ENCODE measurements at places on chromosomes 5 and 9.

GRCh38 chr5:172548311-172548731 lies 92.7 kb upstream of the NEURL1B start:
- DNase-seq = no peak

DNA sequence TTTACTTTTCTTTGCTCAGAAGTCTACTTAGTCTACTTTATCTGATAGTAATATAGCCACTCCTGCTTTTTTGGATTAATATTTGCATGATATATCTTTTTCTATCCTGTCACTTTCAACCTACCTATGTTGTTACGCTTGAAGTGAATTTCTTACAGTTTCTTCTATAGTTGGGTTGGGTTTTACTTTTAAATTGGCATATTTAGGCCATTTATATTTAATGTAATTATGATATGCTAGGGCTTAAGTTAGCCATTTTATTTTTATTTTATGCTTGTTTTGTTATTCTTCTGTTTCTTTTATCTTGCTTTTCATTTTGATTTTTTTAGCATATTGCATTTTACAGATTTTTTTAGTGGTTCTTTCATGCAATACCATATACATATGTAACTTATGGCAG lies 164.7 kb downstream of the AOPEP start:
- no peak for DNase-seq

- no peak for DNase-seq
Measured at GRCh38 chr9:87269296-87270176, 228.1 kb upstream of the DAPK1 start.

- DNase-seq = no peak
Measured at GRCh38 chr5:156759156-156759555, 90.9 kb upstream of the PPP1R2B start.

DNA sequence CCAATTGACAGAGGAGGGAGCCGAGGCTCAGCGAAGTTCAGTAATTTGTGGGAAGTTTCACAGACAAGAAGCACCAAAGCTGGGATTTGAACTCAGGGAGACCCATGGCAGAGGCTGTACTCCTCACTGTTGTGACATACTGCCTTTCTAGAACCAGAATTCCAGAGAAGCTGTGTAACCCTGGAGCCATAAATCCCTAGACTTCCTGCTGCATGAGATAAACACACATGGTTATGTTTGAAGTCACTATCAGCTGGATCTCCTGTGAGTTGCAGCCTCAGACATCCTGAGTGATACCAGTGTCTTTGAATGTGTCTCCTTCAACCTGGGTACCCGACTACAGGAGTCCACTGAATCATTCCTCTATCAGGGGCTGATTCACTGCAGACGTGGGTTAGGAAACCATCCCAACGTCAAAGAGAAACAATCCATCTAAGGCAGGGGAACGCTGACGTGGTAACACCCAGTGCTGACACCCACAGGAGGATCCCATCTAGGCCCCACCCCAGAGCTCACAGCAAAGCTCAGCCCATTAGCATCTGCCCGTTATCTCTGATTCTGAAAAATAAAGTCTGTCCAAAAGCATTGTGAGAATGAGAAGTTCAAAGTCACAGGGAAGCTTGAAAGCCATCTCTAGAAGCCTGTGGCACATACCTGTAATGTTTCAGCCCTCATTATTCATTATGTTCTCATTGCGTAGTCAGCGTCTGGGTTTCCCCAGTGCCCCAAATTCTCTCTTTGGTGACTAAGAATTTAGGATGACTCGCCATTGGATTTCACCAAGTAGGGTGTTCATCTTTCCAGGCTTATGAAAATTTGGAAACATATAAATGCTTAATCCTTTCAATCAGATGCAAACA lies 36.3 kb upstream of the BASP1 start:
- no peak for DNase-seq

DNA sequence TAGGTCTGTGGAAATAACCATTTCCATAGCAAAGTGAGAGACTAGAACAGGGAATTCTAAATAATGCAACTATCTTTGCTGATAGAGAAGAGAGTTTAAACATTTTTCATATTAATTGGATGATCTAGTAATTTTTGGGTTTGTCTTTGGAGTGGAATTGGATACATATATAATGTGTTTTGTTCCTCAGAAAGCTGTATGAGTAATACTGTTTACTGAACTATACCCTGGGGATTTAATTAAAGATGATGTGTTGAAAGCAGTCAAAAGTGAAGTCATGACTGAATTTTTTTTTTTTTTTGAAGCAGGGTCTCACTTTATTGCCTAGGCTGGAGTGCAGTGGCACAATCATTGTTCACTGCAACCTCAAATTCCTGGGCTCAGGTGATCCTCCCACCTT lies 17.9 kb downstream of the FER start:
- no peak for DNase-seq

DNA sequence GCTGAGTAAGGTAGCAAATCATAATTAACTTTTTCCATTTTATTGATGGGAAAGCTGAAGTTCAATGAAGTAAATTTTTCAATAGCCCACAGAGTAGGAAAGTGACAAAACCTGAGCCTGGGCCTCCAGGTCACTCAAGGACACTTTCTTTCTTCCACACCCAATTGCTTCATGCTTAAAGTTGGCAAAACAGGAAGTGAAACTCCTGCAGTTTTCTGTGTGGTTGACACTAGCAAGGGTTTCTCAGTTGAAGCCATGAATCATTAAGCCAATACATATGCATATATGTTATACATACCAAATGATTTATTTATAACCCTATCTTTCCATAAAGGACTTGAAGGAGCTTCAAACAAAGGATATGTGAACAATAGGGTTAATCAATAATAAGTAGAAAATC lies 13.9 kb downstream of the TLR4 start:
- DNase-seq = no peak

DNA sequence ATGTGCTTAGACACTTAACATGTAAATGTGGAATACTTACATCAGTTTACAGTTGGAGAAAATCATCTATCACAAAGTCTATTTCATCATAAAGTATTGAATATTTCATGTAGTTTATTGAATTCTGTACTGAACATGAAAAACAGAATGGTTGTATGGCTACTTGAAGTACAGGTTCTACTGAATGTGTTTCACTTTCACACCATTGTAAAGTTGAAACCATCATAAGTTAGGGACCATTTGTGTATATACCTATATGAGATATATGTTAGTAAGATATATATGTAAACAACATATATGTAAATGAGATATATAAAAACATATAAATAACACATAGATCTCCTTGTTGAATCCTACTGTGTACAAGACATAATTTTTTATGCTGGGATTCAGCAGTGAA lies 63.0 kb upstream of the TAF11L2 start:
- no peak for DNase-seq

DNA sequence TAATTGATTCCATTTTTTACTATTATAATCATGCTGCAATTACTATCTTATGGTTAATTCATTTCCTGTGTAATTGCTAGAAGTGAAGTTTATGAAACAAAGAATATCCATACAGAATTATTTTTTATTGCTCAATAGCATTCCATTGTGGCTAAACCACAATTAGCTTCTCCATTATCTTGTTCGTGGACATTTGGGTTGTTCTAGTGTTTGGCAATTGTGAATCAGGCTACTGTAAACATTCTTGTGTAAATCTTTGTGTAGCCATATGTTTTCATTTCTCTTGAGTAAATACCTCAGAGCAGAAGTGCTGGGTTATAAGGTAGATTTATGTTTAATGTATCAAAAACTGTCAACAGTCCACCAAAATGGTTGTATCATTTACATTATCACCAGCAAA lies 341.1 kb downstream of the MAT2B start:
- no peak for DNase-seq

DNA sequence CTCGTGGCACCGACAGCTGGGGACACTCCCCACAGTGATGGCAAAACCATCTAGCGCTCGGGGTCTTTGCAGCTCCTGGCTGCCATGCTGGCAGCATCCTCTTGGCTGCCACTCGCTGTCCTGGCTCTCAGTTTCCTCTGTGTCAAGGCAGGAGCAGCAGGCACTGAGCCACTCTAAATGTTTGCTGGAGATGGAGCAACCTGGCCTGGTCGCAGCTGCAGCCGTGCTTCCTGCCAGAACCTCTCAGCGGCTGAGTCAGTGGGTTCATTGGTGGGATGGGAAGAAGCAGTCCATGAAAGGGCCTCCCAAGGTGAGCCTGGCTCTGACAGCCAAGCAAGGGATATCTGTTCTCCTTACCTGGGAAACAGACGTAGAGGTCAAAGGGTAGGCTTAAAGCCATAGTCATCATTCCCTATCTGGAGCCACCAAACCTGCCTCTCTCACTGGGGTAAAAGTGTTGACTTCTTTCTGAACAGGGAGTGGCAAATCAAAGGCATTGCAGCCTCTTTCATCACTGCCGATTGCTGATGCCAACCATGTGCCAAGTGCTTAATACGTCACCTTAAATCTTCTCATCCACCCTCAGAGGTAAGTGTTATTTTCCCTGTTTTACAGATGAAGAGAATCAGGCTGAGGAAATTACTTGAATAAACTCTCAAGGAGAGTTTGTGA lies 304.8 kb upstream of the ZNF462 start:
- DNase-seq = no peak

GRCh38 chr5:68216245-68217046 lies 890 bp downstream of the PIK3R1 start:
- DNase-seq = peak; percentile 35

GRCh38 chr5:132027027-132027426 lies 15.6 kb upstream of the ACSL6 start:
- no peak for DNase-seq
